ENCODE measurements at places on chromosomes 3 and 15. TPM values are rescaled to one million over a fixed set of nuclear protein-coding genes. Genes with fewer than 3 reads are reported as not detected.

DNA sequence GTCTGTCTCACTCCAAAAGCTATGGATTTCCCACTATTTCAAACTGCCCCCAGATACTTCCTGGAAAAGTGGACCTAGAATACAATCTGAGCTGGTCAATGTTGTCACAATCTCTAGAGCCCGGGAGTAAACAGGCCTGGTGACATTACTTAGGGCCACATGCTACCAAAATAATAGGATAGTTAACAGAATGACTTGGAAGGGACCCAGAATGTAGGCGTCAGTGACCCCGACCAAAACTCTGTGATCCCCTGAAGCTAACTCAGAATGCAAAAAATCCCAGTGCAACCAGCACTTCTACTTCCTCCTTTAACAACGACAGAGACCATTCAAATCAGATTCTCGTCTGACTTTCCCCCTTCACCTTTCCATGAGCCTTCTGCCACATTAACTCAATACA lies 51.5 kb upstream of the CDV3 start:
- no peak for DNase-seq

SLC2A2 gene
- total RNA-seq = not detected

- no peak for DNase-seq
Observed at GRCh38 chr15:50149090-50149489, 30.1 kb upstream of the ATP8B4 start.

GRCh38 chr15:72082176-72082575 lies 35.8 kb downstream of the MYO9A start:
- DNase-seq = no peak

DNA sequence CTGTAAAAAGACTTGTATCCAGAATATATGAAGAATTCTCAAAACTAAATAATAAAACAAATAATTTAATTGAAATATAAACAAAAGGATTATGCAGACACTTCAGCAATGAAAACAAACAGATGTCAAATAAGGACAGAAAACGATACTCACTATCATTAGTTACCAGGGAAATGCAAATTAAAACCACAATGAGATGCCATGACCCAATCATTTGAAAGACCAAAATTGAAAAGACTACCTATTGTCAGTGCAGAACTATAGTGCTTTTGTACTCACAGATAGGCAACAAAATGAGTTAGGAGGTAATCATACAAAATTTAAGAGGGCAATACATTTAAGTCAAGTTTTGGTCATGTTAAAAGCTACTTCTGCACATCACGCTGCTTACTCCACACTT lies 31.6 kb upstream of the OR5K4 start:
- no peak for DNase-seq

ESYT3 gene
- total RNA-seq = 0.52 TPM

GRCh38 chr3:133237380-133237779 lies 162.5 kb upstream of the BFSP2 start:
- DNase-seq = no peak

GRCh38 chr3:3782457-3782856 lies 16.8 kb upstream of the LRRN1 start:
- DNase-seq = no peak

DNA sequence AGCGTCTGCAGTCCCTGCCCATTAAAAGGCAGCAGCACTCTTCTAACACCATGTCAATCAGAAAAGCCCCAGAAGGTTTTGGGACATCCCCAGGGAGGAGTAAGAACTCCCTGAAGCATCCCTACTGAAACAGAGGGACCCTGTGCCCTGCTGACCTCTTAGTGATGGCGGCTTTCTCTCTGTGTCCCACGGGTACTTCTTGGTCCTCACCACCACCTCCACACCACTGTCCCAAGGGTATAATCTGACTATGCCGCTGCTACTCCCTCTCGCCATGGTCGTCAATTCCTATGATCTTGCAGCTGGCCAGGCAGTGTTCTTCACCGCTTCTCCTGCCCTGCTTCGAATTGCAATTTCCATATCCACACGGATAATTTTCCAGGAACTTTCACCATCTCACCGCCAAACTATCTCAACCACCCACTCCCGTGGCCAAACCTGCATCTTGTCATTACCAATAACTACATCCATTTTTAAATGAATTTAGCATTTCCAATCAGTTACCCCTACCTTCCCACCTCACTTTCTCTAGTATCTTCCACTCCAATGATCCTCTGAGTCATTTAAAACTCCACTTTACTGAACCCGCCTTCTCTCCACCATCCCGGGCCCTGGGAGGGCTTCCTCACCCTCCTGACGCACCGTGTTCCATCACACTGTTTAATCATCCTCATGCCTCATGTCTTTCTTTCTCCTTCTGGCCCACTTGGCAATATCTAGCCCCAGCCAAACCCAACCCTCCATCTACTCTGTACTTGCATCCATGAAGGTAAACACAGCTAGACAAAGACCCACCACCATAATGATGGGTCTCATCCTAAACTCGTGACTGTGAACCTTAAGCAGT lies 23.7 kb downstream of the PRR23E start:
- DNase-seq = no peak

DNA sequence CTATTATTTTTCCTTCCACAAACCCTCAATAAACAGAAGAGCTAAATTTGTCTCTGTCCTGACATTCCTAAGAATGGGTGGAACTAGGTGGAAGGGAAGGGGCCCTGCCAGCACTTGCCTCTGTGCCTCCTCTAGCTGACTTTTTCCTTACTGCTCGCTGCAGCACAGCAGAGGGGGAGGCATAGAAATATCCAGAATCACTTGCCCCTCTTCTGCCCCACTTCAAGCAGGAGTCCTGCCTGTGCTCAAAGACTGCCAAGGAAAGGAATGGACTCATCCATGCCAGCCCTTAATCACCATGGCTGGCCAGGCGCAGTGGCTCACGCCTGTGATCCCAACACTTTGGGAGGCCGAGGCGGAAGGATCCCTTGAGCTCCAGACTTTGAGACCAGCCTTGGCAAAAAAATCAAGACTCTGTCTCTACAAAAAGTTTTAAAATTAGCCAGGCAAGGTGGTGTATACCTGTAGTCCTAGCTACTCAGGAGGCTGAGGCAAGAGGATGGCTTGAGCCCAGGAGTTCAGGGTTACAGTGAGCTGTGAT lies 51.8 kb downstream of the ADCY5 start:
- no peak for DNase-seq

DNA sequence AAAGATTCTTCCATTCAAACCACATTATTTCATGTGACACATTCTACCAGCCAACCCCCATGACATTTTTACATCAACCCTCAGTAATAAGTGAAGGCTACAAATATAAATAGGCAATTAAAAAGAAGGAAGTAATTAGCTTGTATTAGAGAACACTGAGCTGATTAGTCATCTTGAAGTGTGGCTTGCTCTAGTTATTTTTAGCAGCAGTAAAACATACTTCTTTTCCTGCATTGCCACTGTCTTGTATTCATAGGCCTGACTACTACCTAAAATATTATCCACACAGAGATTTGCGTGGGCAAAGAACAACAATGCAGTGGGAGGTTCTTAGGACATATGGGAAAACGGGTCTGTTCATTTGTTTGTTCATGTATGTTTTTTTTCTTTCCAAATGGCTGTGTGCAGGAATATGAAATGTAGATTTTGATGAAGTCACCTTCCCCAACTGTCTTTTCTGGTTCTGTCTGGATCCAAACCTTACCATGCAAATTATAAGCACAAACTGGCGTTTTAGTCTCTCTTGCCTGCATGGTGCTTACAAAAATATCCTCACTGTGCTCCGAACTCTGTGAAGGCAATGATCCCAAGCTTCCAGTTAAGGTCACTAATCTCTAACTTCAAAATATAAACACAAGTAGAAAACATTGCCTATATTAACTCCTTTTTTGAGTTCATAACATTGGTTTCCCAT lies 31.5 kb upstream of the TM4SF4 start:
- no peak for DNase-seq

MAP1A gene
- total RNA-seq = 0.68 TPM

- no peak for DNase-seq
Observed at GRCh38 chr3:46383951-46384330, 13.2 kb downstream of the CCR5 start.

DNA sequence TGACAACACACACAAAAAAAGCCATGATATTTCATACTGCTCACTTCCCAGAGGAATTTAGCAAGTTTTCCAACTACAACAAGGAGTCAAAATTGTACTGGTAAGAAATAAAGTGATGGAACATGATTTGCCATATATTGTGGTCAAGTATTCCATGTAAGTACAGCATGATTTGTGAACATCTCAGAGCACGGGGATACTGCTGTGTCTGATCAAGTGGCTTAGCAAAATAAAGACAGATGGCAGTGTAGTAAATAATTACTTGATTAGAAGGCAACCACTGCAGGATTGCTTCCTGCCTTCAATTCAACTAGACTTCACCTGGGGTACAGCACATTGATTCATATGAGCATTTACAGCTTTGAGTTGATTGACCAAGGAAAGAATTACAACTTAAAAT lies 51.6 kb upstream of the DUT start:
- DNase-seq = no peak

- peak; percentile 21 for DNase-seq
Observed at GRCh38 chr3:152269831-152270734, 1.4 kb downstream of the MBNL1 start.

DNA sequence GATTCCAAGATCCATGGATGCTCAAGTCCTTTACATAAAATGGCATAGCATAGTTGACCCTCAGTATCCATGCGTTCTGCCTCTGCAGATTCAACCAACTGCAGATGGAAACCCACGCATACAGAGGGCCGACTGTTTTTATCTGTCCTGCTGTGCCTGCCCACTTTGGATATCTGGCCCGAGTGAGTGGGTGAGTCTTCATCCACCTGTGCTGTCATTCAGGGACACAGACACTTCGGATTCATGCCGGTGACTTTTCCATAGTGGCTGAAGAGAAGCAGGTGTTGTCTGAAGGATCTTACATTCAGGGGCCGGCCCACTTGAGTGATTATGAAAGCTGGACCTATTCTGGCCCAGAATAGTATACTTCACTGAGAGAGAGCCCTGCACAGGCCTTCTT lies 85.1 kb downstream of the RYR3 start:
- DNase-seq = no peak

DNA sequence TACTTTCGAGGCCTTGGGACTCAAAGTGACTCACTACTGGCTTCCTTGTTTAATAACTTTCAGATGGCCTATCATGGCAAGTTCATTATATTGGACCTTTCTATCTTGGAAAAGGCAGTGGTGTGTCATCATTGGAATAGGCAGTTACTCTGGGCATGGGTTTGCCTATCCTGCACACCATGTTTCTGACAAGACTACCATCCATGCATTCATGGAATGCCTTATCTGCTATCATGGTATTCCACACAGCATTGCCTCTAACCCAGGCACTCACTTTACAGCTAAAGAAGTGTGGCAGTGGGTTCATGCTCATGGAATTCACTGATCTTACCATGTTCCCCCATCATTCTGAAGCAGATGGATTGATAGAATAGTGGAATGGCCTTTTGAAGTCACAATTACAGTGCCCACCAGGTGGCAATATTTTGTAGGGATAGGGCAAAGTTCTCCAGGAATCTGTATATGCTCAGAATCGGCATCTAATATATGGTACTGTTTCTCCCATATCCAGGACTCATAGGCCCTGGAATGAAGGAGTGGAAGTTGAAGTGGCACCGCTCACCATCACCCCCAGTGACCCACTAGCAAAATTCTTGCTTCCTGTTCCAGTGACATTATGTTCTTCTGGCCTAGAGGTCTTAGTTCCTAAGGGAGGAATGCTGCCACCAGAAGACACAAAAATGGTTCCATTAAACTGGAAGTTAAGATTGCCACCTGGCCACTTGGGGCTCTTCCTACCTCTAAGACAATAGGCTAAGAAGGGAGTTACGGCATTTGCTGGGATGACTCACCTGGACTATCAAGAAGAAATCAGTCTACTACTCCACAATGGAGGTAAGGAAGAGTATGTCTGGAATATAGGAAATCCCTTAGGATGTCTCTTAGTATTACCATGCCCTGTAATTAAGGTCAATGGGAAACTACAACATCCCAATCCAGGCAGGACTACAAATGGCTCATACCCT lies 1161.4 kb downstream of the SI start:
- DNase-seq = no peak
